NB4 (cell line): ENCODE measurements at places on chromosomes 7 and 10.

GRCh38 chr7:158318511-158318913, 269.1 kb downstream of the PTPRN2 start:
- DNase-seq: no peak

- DNase-seq: no peak
These were observed 18.4 kb downstream of the FAM241B start for GRCh38 chr10:69648461-69648860.

DNA sequence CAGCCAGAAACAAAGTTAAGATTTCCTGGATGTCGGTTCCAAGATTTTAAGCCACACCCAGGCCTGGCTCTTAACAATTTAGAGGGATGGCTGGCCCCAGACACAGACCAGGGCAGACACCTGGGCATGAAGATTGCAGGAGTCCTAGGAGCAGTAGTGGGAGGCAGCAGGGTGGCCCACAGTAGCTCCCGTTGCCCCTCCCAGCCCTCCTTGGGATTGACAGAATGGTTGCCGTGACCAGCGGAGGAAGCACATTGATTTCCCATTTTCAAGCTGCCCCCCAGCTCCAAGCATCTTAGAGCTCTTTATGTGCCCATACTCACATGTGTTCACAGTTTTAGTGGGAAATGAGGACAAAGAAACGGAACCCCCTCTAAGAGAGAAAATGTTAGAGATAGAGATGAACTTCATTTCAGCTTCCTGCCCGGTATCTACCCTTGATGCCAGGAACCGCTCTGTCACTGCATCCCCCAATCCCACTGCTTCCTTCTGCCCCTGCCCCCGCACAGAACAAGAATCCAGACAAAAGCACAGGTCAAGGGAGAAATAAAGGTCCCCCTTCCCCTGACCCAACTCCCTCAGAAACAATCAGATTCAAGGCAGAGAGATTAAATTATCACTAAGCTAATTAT, 101.1 kb downstream of the PLXNA4 start:
- DNase-seq: no peak

GRCh38 chr7:142969183-142969582, 7.0 kb upstream of the KEL start:
- DNase-seq: no peak

DNA sequence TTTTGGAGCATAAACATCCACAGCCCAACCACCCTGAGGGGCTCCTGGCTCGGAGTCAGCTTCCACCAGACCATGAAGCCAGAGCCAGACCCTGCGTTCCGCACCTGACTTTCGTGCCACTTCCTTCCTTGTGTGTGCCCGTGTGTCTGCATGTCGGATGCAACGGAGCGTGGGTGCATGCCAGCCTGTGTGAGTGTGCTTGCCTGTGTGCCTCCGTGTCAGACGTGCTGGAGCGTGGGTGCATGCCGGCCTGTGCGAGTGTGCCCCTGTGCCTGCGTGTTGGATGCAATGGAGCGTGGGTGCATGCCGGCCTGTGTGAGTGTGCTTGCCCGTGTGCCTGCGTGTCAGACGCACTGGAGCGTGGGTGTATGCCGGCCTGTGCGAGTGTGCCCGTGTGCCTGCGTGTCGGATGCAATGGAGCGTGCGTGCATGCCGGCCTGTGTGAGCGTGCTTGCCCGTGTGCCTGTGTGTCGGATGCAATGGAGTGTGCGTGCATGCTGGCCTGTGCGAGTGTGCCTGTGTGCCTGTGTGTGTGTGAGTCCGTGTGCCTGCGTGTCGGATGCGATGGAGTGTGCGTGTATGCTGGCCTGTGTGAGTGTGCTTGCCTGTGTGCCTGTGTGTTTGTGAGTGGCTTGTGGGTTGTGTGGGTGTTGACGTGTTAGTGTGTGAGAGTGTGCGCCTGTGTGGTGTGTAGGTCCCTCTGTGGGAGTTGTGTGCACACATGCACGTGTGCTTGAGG, 28.1 kb upstream of the KNDC1 start:
- DNase-seq: no peak
